ENCODE measurements at places on chromosomes 1 and 21.

- peak; percentile 12 for DNase-seq
These were observed 24.4 kb upstream of the CLDN14 start for GRCh38 chr21:36504067-36505058.

- no peak for DNase-seq
These were observed 980 bp upstream of the METTL18 start for GRCh38 chr1:169795687-169796086.

GRCh38 chr1:245566952-245567351 is 412.2 kb downstream of the KIF26B start:
- DNase-seq = no peak

- no peak for DNase-seq
These were observed 35.8 kb downstream of the PRRX1 start for GRCh38 chr1:170699696-170700095.

- DNase-seq = peak; percentile 57
These were observed 13.0 kb downstream of the CHIT1 start for GRCh38 chr1:203216274-203217138.

DNA sequence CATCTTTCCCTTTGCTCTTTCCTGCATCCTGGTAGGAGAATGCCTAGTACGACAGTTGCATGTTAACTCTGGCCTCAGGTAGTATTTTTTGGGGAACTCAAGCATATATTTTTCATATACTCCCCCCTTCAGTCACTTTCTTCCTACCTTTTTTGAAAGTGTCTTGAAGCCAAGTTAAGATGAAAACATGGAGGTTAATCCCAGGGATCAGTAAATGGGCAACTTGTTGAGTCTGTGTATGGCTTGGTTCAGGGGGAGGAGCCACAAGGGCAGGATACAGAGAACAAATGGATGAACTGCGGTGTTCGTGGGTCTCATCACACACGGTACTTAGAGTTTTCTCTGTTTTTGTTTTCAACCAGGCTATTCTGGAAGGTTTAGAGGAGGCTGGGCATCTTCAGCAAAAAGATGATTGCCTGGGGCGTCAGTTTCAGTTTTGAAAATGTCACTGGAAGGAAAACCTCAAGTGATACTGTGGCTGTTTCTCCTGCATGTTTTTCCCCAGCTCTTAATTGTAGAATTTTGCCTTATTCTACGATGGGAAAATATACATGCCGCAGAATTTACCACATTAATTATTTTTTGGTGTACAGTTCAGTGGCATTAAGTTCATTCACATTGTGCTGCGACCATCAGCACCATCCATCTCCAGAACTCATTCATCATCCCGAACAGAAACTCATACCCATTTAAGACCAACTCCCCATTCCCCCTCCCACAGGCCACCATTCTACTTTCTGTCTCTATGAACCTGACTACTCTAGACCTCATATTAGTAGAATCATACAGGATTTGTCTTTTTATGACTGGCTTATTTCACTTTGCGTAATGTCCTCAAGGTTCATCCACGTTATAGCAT is 71.5 kb downstream of the MAP10 start:
- no peak for DNase-seq

GRCh38 chr1:115364046-115364779 is 26.2 kb upstream of the NGF start:
- DNase-seq = no peak

DNA sequence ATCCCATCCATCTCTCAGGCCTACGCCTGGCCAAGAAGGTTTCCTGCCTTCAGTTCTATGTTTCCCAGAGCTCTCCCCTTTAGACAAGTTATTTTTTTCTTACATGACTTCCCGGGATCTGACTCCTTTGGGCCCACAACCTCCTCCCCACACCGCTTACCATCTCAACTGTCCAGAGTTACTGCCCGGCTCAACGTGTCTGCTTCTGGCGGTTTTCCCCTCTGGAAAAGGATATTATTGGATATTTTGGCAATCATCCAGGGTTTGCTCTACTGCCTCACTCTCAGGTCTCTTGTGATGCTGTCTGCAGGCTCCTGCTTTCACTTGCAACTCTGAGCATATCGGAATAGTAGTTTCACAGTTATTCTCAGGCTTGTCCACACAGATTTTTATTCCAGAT is 318.2 kb upstream of the CAMK1G start:
- DNase-seq = no peak

- no peak for DNase-seq
These were observed 77.8 kb downstream of the PBX1 start for GRCh38 chr1:164636757-164637156.

DNA sequence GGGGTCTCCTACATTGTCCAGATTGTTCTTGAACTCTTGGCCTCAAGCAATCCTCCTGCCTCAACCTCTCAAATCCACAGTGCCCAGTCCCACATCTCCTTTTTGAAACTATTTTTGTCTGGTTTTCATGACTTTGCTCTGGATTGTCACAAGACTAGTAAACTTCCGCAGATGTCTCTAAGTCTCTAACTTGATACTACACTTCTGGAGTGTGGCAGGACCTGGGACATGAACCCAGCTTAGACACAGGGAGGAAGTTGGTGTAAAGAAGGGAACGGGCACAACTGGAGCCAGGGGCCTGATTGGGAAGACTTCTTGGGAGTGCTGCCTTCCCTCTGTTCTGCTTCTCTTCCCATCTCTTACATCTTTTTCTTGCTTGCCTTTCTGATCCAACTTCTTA is 16.2 kb upstream of the DISC1 start:
- DNase-seq = no peak

GRCh38 chr1:227897704-227898438 is 49.9 kb downstream of the WNT9A start:
- no peak for DNase-seq

DNA sequence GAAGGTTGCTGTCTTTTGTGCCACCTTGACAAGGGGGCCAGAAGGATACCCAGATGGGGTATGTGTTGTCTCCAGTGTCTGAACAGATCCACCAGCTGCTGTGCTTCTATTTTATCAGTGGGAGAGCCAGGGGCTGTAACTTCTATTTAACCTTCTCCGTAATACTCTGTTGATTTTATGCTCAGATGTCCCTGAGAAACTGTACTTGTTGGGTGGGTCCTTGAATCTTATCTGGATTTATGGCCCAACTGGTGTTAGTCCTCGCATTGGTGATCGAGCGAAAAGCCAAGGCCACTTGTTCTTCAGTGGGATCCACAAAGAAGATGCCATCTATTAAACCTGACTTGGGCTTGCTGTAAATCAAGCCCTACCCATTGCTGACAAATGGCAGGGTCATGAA is 56.4 kb downstream of the ST6GALNAC3 start:
- no peak for DNase-seq

Measured in SW480 (cell line).